ENCODE measurements at places on chromosomes 4 and X.

DNA sequence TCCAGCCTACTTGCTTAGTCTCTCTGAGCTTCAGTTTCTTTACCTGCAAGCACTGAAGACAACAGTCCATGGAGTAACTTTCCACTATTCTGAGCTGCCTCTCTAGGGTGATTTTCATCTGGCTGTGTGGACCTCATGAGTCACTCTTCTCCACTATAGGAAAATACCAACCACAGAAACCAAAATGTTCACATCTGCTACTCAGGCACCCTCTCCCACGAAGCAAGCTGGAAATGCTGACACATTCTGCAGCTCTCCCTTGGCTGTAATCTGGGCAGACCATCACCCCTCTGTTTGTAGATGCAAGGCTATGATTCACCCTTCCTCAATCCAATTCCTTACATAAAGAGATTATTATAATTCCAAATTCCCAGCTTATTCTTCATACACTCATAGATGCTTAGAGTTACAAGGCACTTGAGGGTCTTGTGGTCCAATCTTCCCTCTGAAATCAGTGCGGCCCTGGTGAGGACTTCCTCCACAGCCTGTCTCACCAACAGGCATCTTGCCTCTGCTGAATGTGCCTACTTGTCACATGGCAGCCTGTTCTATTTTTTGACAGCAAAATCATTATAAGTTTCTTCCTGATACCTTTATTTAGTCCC, 97.0 kb upstream of the LNX1 start:
- peak; percentile 99 for DNase-seq
- no peaks in the 10 kb centered on the region for H3K36me3 ChIP-seq

DNA sequence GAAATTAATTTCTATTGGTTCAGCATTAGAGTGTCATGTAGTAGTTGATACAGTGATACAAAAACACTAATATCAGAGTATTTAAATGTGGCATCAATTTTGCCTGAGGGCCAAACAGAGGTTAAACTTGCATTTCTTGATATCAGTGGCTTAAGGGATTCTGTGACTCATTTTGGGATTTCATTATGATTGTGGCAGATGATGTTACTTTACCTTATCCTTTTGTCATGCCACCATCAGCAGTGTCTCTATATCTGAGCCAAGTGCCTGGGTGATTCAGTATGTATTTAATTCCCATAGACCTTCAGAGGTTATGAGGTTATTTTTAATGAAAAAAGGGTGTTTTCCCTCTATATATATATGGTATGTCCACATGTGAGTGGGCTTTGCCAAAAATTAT, 582.9 kb downstream of the ADGRL3 start:
- no peaks in the 10 kb centered on the region for H3K4me1 ChIP-seq
- H3K27me3 ChIP-seq, result no peaks in the 10 kb centered on the region
- H3K36me3 ChIP-seq, result no peaks in the 10 kb centered on the region
- no peak overlapping the region for H3K4me3 ChIP-seq
- DNase-seq, result no peak

DNA sequence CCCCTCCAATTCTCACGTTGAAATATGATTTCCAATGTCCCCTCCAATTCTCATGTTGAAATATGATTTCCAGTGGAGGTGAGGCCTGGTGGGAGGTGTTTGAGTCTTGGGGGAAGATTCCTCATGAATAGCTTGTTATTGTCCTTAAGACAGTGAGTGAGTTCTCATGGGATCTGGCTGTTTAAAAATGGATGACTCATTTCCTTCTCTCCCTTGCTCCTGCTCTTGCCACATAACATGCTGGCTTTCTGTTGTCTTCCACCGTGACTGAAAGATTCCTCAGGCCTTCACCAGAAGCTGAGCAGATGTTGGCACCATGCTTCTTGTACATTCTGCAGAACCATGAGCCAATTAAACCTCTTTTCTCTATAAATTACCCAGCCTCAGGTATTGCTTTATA, 346.8 kb upstream of the TECRL start:
- no peak overlapping the region for H3K4me3 ChIP-seq
- no peaks in the 10 kb centered on the region for H3K27me3 ChIP-seq
- H3K36me3 ChIP-seq, result no peaks in the 10 kb centered on the region
- H3K27ac ChIP-seq, result no peak overlapping the region
- no peaks in the 10 kb centered on the region for H3K4me1 ChIP-seq
- no peak for DNase-seq

DNA sequence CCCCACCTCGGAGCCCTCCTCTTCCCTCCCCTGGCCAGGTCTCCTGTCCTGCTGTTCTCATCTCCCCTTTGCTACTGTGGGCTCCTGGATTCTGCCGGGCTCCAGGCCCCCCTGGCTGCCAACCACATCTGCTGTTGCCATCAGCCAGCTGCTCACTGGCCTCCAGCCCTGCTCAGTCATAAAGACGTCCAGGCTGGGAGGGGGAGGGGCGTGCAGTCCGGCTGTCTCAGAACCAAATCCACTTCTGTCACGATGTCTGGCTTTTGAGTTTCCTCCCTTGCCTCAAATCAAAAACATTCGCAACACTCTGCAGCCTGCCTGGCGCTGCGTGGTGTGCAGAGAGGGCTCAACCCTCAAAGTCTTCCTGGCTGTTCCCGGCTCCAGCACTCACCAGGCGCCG, 7.1 kb downstream of the RASL11B start:
- H3K4me1 ChIP-seq, result no peaks in the 10 kb centered on the region
- DNase-seq, result no peak
- H3K36me3 ChIP-seq, result peaks cover 2% of the 10 kb centered on the region
- H3K4me3 ChIP-seq, result no peak overlapping the region
- H3K27me3 ChIP-seq, result no peaks in the 10 kb centered on the region

DNA sequence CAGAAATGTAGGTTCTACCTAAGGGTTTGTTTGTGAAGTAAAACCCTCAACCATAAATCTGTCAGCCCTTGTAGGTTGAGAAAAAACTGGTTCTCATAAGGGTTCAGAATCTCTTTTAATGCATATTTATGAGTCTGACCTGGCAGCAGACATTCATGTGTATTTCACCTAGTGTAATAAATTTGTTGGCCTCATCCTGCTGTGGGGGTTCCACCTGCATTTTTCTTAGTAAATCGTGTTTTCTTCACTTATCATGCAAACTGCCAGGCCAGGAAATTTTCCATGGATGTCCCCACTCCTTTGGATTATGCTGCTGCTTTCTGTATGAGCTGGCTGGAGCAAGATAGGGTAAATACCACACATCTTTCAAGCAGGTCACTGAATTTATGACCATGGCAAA, 42.4 kb downstream of the KLHL13 start:
- H3K27ac ChIP-seq, result no peak overlapping the region
- H3K36me3 ChIP-seq, result no peaks in the 10 kb centered on the region
- H3K4me1 ChIP-seq, result no peaks in the 10 kb centered on the region
- no peak overlapping the region for H3K4me3 ChIP-seq
- H3K27me3 ChIP-seq, result no peaks in the 10 kb centered on the region

GRCh38 chr4:145881989-145882388, 56.6 kb downstream of the ZNF827 start:
- peaks cover 24% of the 10 kb centered on the region for H3K4me1 ChIP-seq
- H3K27me3 ChIP-seq, result no peaks in the 10 kb centered on the region
- DNase-seq, result peak; percentile 81
- peaks cover 8% of the 10 kb centered on the region for H3K36me3 ChIP-seq

- H3K4me1 ChIP-seq, result peaks cover 7% of the 10 kb centered on the region
- no peak for DNase-seq
- peaks cover 2% of the 10 kb centered on the region for H3K36me3 ChIP-seq
These were observed 5.0 kb upstream of the ZRSR2 start for GRCh38 chrX:15785176-15785750.

DNA sequence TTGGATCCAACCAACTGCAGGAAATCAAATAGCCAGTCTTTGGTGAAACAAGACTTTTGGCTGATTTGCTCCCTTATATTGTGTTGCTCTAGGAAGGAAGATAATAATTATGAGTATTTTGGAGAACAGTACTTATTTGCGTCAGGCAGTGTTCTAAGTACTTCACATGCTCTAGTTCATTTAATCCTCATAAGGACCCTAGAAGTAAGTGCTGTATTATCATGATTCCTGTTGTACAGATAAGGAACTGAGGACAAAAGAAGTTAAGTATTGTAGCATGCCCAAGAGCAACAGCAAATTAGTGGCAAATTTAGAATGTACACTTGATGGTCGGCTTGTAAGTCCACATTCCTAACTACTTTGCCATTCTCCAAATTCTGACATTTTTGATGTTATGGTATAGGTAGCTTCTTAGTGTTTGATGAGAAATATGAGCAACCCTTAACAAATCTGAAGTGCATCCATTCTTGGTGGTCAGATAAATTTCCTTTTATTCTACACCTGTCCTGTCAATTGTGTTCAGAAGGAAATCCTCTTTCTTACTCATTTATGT, 72.0 kb downstream of the SPRY1 start:
- H3K27ac ChIP-seq, result no peak overlapping the region
- no peak for DNase-seq
- H3K36me3 ChIP-seq, result no peaks in the 10 kb centered on the region
- no peaks in the 10 kb centered on the region for H3K4me1 ChIP-seq
- no peaks in the 10 kb centered on the region for H3K27me3 ChIP-seq

DNA sequence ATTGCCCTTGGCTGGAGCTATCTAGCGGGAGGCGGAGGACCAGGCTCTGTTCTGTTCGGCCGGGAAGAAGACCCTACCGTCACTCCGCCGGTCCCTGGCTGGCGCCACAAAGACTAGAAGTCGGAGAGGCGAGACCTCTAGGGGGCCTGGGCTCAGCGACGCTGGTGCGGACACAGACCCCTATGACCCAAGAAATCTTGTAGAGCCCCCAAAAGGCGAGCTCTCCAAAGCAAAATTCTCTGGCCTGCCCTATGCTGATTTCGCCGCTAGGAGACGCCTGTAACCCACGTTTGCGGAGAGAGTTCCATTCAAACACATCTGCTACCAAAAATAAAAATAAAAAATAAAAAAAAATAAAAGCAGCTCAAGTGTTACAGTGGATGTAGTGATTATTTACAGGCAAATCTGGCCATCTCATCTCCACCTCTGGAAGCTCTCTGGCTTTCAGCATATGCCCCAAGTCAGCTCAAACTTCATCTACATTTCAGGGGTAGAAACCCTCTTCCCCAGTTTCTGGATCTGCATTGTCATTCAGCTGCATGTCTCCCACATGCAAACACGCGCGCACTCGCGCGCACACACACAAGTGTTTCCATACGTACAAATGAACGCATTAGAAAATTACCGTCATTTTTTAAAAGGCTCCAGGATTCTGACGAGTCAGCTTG, 2.4 kb upstream of the PCDH10 start:
- peaks cover 89% of the 10 kb centered on the region for H3K27me3 ChIP-seq
- H3K4me1 ChIP-seq, result peaks cover 58% of the 10 kb centered on the region

- peaks cover 73% of the 10 kb centered on the region for H3K4me1 ChIP-seq
- no peaks in the 10 kb centered on the region for H3K36me3 ChIP-seq
- H3K4me3 ChIP-seq, result no peak overlapping the region
These were observed 33.1 kb downstream of the GAB3 start for GRCh38 chrX:154717824-154718223.

DNA sequence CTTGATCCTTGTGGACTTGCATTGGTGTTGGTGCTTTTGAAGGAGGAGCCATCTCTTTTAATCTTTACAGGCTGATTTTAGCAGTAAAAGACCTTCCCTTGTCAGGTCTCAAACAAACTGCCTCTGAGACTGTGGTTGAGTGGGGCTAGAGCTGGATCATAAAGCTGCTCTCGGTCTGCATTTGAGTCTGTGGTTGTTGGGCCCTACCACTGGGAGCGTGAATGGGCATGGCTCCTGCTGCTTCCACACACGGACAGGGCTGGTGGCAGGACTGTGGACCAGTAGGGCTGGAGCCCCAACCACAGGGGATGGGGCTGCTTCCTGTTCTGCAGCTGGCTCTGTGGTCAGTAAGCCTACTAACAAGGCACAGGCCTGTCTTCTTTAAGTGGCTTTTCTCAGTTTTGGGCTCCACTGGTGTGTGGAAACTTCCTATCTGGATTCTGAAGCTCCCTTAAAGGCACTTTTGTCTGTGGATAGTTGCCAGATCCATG, 130.6 kb downstream of the RBM46 start:
- no peaks in the 10 kb centered on the region for H3K36me3 ChIP-seq
- H3K27me3 ChIP-seq, result no peaks in the 10 kb centered on the region
- H3K27ac ChIP-seq, result no peak overlapping the region
- DNase-seq, result no peak

GRCh38 chr4:128427832-128428366, 140.3 kb upstream of the PGRMC2 start:
- no peak for DNase-seq
- H3K4me3 ChIP-seq, result no peak overlapping the region
- H3K27me3 ChIP-seq, result no peaks in the 10 kb centered on the region
- H3K4me1 ChIP-seq, result no peaks in the 10 kb centered on the region

- peak overlapping the region; percentile 70 for H3K27ac ChIP-seq
- H3K27me3 ChIP-seq, result no peaks in the 10 kb centered on the region
- H3K4me1 ChIP-seq, result peaks cover 16% of the 10 kb centered on the region
- H3K4me3 ChIP-seq, result peak overlapping the region; percentile 26
These were observed 181.8 kb upstream of the GPRIN3 start for GRCh38 chr4:89489338-89489771.

DNA sequence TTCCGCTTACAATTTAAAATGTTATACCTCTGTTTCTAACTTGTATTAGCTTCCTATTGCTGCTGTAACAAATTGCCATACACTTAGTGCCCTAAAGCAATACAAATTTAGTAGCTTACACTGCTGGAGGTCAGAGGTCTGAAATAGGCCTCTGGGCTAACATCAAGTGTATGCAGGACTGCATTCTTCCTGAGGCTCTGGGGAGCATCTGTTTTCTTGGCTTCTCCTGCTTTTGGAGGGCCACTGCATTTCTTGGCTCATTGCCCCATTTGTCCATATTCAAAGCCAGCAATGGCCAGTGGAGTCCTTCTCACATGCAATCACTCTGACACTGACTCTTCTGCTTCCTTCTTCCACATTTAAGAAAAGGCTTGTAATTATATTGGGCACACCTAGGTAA, 639.8 kb upstream of the INTU start:
- H3K36me3 ChIP-seq, result no peaks in the 10 kb centered on the region
- DNase-seq, result no peak
- no peak overlapping the region for H3K4me3 ChIP-seq
- no peaks in the 10 kb centered on the region for H3K4me1 ChIP-seq
- no peak overlapping the region for H3K27ac ChIP-seq
- H3K27me3 ChIP-seq, result no peaks in the 10 kb centered on the region

DNA sequence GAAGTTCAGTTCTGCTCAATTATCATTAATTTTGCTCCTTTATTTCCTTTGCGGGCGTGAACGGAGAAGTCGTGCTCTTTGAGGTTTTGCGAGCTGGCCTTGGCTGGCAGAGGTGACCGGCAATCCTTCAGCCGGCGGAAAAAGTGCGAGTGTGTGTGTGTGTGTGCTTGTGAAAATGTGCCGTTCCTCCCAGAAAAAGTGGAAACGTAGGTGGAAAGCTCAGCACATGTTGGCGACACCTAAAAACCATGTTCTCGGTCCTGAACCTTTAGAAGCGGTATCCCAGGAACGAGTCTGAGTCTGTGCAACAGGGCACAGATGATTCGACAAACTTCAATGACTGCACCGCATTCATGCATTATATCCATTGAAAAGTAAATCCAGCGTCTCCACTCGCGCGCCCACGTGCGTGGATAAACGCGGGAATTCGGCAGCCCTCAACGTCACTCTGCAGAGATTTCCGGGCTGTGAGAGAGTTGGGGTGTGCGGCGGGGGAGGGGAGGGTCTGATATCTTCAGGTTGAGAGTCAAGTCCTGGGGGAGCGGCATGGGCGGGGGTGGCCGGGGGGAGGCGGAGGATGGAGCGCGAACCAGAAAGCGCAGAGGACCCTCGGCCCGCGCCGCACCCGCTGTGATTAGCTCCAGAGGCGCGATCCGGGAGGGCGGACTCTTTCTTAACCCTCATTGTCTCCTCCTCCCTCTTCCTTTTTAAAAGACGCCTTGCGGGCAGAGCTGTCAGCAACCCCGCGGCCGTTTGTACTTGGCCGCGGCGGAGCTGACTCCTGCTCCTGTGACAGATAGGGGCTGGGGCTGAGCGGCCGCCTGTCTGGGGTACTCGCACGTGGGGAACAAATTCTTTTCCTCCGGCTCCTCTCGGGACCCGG, at the start of gene SHISA3:
Gene SHISA3, plus strand, starts transcription at position 737 of the 883 bp plus-strand sequence. CDS start 569 bp downstream, outside the sequence.
- peak within 1 kb of the TSS; percentile 71 for H3K4me3 ChIP-seq
- H3K36me3 ChIP-seq, result no peaks in the 10 kb centered on the region
- peaks cover 33% of the 10 kb centered on the region for H3K27me3 ChIP-seq
